Stimulated activated CD4-positive, alpha-beta T cell treated with anti-CD3 and anti-CD28 coated beads, Interleukin-15, amount 100 ng/mL, for 48 hours (primary cell): ENCODE measurements at places on chromosomes 5 and 9.
A peak's percentile ranks its signal among the peaks of the same experiment; 100 is the strongest.

DNA sequence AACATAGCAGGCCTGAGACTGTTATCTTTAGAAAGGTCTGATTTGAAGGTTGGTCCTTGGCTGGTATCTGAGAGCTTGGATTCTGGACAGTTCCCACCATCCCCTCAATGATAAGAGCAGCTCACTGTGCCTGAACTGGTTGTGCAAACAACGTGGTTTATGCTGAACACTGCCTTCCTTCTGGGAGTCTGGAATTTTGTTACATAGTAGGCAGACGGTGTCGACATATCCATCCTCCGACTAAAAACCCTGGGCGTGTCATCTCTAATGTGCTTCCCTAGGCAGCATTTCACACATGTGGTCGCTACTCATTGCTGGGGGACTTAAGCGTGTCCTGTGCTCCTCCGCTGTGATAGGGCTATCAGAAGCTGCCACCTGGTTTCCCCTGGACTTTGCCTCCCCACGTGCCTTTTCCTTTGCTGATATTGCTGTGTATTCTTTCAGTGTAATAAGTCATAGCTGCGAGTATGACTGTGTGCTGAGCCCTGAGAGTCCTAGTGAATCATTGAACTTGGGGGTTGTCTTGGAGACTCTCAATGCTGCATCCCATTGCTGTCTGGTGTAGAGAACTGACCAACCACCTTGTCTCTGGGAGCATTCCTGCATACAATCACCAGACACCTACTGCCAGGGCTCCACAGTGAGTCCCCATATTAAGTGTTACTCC is 119.1 kb upstream of the TBC1D2 start:
- no peak for DNase-seq

- DNase-seq, result no peak
These were observed 36.7 kb upstream of the ANXA1 start for GRCh38 chr9:73114958-73115357.

DNA sequence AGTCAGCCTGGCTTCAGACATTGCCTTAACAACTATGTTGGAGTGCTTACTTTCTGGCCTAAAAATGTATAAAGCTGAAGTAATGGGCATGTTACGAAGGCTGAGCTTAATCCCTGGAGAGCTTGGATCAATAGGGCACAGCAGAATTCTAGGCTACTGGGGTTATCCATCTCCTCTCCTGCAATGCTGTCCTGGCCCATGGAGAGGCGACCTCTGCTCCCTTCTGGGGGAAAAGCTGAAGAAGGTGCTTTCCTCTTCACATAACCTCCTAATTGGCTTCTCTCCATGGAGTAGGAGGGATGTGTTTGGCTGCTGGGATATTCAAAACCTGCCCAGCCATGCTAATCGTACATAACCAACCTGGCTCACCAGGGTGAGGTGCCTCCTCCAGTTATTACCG is 403.5 kb downstream of the DMRT2 start:
- DNase-seq, result no peak

DNA sequence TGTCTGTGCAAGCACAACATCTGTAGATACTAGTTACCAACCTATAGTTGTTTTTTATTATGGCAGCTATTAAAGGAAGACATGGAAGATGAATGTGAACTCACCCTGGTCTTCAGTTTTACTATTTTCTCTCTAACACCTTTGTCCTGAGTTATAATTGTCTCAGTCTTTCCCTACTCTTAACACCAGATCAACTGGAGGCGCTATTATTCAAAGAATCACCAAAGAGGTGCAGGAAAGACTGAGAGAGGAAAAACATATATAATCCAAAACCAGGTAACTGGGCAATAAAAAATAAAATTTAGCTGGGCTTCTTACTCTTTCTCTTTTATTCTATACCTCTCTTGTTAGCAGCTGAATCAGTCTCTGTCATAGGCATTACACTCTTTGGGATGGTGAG is 134.2 kb upstream of the C6 start:
- no peak for DNase-seq

GRCh38 chr9:69421908-69422801 is 97.1 kb downstream of the ENTREP1 start:
- DNase-seq, result no peak

DNA sequence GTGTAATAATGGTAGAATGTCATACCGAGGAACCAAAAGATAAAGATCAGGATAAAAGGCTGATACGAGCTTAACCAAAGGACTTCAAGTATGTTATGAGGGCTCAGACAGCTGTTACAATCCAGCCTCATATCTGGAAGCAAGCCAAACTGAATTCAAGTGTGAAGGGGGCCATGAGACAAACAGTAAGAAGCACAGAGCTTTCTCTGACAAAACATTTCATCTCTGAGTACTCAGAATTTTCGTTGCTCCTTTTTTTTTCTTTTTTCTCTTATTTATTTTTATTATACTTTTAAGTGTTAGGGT is 52.9 kb upstream of the CD180 start:
- no peak for DNase-seq

DNA sequence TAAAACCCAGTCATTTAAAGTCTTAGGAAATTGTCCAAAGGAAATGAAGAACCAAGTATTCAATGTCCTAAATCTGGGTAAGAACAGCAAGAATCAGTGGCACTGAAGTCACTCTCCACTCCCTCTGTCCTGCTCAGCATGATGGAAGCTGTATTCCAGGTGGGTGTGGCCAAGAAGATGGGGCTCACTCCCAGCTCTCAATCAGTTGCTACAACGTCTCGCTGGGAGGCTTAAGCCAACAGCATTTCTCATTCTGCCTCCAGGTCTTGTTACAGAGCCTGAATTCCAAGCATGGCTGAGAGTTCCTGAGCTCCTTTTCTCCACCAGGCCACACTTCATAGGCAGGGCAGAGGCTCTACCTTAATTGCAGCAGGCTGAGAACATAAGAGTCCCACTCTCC is 41.2 kb upstream of the TRIO start:
- no peak for DNase-seq

GRCh38 chr5:75471193-75471592 is 40.2 kb downstream of the CERT1 start:
- DNase-seq, result no peak

- DNase-seq, result no peak
These were observed 23.0 kb upstream of the MTAP start for GRCh38 chr9:21779397-21779796.

GRCh38 chr5:173229966-173230689 is 4.9 kb downstream of the NKX2-5 start:
- DNase-seq, result no peak

GRCh38 chr9:77094150-77094549 is 74.7 kb downstream of the FOXB2 start:
- DNase-seq, result no peak

GRCh38 chr5:128083811-128084227 is 253 bp downstream of the SLC12A2 start:
- DNase-seq, result peak; percentile 3

DNA sequence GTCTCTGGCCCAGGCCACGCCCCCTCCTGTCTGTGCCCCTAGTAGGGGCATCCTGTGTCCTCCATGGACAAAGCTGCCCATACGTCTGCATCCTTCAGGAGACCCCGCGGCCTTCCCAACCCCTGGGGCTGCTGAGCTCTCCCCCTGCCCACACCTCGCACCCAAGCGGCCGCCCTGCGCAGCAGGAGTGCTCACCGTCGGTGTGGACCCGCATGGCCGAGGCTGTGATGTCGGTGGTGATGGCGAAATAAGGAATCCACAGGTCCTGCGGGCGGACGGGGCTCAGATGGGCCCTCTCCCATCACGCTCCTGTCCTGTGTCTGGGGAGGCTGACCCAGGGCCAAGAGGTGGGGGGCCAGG is 4.8 kb upstream of the NSMF start:
- DNase-seq, result no peak
